NCI-H1694 treated with DMSO at 0.1 percent for 48 hours (cell line): ENCODE measurements at places on chromosomes 6 and 20.

GRCh38 chr6:1761477-1761877 lies 151.8 kb downstream of the FOXC1 start:
- no peak for DNase-seq

DNA sequence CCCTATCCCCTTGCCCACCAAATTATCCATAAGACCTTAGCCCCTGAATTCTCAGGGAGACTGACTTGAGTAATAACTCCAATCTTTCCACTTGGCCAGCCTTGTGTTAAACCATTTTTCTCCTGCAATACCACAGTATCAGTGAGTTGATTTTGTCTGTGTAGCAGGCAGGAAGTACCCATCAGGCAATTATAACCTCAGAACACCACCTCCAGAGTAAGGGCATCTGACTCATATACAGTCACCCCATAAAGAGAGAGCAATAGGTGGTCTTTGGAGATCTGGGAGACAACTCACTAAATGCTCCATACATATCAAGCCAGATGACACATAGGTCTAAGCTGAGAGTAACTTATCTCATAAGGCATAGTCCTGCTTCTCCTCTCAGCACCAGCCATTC lies 83.7 kb downstream of the FILIP1 start:
- DNase-seq: no peak

- DNase-seq: no peak
These were observed 126.6 kb downstream of the MTFR2 start for GRCh38 chr6:136123468-136123867.

GRCh38 chr6:150503586-150504339 lies 95.9 kb upstream of the PLEKHG1 start:
- no peak for DNase-seq

DNA sequence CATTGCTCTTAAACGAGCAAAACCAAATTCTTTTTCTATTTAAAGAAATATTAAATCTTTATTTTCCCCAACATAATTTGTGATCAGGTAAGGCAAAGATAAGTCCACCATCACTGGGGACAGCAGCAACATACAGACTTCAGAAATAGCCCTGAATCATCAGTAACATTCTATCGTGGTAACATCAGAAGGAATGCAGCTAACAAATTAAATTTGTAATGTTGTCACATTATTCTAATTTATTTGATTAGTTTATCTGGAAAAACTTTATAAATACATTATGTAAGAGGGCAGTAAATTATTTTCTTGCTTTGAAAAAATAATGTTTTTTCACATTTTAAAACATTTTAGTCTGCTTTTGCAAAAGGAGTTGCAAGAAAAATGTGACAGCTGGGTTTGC lies 53.6 kb upstream of the BCLAF1 start:
- no peak for DNase-seq

- DNase-seq: no peak
These were observed 6.5 kb downstream of the ZNF322 start for GRCh38 chr6:26653007-26653406.

- no peak for DNase-seq
These were observed 42.0 kb downstream of the PNLDC1 start for GRCh38 chr6:159842035-159842434.

- no peak for DNase-seq
These were observed 28.1 kb upstream of the EEF1E1 start for GRCh38 chr6:8130399-8130798.

- no peak for DNase-seq
These were observed 98.7 kb downstream of the SULF2 start for GRCh38 chr20:47686545-47686944.

DNA sequence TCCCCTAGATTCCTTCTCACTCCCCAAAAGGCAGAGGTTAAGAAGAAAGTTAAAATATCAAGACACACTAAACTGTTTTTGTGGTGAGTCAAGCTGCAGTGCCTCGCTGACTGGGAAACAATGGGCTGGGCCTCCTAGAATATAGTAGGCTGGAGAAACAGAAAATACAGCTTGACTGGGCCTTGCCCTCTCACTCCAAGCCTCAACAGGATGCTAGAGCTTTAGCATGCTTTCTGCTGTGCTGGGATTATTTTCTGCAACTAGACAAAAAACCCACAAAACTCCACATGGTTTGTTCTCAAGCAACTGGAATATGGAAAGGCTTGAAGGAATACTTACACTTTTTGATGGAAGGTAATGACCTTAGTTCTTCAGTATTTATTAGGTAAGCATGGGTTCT lies 27.9 kb downstream of the FOXO3 start:
- no peak for DNase-seq
